ENCODE measurements at places on chromosomes 3 and 15. TPM values are rescaled to one million over a fixed set of nuclear protein-coding genes. Genes with fewer than 3 reads are reported as not detected.

DNA sequence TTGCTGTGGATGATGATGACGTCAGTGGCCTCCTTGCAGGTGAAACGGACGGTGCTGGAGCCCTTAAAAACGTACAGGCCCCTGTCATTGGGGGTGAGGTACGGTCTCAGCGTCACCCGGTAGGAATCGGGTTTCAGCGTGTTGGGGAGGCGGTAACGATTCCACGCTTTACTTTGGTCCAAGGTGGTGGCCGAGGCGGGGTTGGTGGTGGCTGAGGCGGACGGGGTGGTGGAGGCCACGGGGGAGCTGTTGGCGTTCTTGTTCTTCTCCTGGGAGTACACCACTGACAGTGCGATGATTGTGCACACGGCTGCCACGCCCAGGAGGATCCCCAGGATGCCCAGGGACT is 8.5 kb downstream of the ANPEP start:
- H3K4me3 ChIP-seq, result no peak overlapping the region
- no peaks in the 10 kb centered on the region for H3K27me3 ChIP-seq
- H3K27ac ChIP-seq, result no peak overlapping the region
- DNase-seq, result no peak

- DNase-seq, result no peak
- no peak overlapping the region for H3K4me3 ChIP-seq
- H3K27me3 ChIP-seq, result no peaks in the 10 kb centered on the region
Measured at GRCh38 chr3:169161011-169161410, 502.5 kb downstream of the MECOM start.

DNA sequence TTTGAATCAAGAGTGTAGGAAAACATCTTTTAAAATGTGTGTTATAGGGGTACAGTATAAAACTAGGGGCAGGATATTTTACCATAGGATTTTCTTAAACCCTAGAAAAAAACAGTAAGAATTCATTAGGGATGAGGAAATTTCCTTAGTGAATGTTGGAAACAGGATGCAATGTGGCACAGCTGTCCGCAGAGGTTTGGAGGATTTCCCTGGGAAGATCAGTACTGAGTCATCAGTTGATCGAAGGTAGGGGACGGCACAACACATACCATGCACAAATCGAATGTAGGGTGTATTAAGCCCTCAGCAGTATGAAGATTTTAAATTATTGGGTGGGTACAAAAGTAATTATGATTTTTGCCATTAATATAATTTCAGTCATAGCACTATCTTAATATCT is 49.9 kb downstream of the FNDC3B start:
- no peak overlapping the region for H3K4me3 ChIP-seq
- no peaks in the 10 kb centered on the region for H3K27me3 ChIP-seq
- DNase-seq, result no peak
- H3K36me3 ChIP-seq, result no peaks in the 10 kb centered on the region

The IL12A gene
- 2.4 TPM for total RNA-seq
